ENCODE measurements at places on chromosomes 2 and 18. TPM values are rescaled to one million over a fixed set of nuclear protein-coding genes. Genes with fewer than 3 reads are reported as not detected.

SCN2A gene
- polyA plus RNA-seq = not detected

CWC22 gene
- 19.1 TPM for polyA plus RNA-seq

ERFE gene
- polyA plus RNA-seq = 8.2 TPM

GRCh38 chr2:176924909-176925534 lies 287.6 kb upstream of the HNRNPA3 start:
- DNase-seq = no peak

DNA sequence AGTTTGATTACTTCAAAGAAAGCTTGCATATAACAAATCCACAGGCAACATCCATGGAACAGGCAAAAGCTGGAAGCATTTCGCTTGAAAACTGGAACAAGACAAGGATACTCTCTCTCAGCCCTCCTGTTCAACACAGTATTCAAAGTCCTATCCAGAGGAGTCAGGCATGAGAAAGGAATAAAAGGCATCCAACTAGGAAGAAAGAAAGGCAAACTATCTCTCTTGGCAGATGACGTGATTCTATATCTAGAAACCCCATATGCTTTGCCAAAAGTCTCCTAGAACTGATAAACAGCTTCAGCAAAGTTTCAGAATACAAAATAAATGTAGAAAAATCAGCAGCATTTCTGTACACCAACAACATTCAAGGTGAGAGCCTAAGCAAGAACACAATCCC lies 34.1 kb upstream of the MC4R start:
- no peak for DNase-seq

- DNase-seq = no peak
Measured at GRCh38 chr2:21837168-21837960, 713.6 kb downstream of the TDRD15 start.

GRCh38 chr2:143345887-143346787 lies 216.9 kb downstream of the ARHGAP15 start:
- DNase-seq = no peak

DNA sequence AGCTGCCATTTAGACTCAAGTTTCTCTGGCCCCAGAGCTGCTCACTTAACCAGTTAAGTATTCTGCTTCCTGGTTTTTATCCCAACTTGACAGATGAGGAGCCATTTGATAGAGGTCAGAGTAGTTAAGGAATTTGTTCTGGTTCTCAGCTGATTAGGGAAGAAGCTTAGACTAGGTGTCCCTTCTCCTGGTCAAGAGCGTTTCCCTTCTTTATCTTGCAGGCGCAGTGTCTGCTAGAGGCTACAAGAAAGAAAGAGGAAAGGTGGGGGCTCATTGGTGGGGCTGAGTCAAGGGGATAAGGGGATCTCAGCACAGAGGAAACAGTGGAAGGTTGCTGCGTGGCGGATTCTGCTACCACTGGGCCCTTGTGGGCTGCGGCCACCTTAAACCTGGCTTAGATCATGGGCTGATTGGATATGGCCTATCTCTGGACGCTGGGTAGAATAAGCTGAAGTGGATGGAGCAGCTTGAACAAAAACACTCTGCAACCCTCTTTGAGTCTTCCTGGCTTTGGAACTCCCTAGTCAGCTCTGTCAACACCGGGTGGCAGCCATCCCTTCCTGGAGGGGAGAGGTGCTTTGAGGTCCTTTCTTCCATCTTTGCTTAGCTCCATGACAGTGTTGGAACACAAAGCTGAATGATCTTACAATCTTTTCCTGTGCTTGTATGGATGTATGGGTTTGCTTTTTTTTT lies 70.8 kb downstream of the QPCT start:
- DNase-seq = no peak

DNA sequence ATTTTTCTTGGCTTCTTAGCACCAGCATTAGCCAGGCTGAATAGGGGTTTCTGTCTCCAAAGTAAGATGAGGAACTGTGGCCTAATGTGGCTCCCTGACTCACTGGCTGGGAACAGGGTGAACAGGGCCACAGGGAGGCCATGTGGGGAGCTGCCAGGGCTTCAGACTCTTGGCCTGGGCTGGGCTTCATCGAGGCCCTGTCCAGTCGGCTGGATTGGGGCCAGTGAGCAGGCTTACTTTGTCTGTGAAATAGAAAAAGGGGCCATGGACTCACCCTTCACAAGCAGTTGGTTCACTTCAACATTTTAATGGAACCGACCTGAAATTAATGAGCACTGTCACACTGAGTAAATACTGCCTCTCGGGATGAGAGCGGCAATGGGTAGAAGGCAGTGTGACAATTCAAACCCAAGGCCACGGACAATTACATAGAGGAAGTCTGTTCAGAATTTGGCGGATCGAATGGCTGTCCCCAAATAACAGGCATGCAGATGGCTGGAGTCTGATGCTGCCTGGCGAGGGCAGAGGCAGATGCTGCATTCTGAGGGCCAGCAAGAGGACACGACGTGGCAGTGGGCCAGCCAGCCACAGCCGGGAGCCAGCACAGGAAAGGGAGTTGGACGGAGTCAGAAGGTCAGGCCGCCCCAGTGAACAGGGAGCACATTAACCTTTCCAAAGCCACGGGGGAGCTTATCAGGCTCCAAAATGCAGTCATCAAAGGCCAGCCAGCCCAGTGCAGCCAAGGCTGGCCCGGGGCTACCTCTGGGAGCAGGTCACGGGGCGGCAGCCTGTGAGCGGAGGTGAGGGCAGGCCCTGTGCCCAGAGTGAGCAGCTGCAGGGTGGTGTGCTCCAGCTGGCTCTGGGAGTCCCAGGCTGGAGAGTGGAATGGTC lies 146.6 kb upstream of the REV1 start:
- DNase-seq = no peak

GRCh38 chr2:230706053-230706521 lies 6.6 kb upstream of the CAB39 start:
- DNase-seq = no peak

GCG gene
- polyA plus RNA-seq = 37.7 TPM

CNDP2 gene
- polyA plus RNA-seq = 66.9 TPM

NT5DC4 gene
- polyA plus RNA-seq = not detected

DNA sequence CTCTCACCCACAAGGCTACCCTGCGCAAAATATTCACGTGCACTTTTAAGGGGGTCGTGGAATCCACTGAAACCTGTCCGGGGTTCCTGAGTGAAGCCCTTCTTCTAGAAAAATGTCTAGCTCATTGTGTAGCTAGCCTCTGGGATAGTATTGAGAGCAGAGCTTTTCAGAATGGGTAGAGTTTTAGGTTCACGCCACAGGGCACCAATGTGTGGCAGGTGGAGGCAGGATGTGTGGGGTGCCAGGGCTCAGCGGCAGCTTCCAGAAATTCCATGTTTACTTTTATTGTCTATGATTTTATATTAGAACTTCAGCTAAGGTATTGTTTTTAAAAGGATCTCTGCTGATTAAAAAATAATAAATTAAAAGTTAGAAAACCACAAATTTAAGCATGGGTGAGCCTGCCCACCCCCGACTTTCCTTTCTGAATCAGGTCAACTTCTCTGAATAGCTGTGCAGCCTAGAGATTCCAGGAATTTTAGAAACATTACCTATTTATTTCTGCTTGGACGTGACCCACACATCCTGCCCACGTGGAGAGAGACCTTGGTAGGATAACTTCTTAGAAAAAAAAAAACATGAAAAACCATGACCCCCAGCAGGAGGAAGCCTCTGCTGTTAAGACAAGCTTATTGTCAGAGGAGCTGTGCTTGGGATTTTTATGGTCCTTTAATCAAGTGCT lies 163.7 kb downstream of the CTIF start:
- DNase-seq = no peak

ADAM23 gene
- 18.3 TPM for polyA plus RNA-seq

MC2R gene
- polyA plus RNA-seq = 1.8 TPM

TUBA3D gene
- polyA plus RNA-seq = 0.48 TPM

DNA sequence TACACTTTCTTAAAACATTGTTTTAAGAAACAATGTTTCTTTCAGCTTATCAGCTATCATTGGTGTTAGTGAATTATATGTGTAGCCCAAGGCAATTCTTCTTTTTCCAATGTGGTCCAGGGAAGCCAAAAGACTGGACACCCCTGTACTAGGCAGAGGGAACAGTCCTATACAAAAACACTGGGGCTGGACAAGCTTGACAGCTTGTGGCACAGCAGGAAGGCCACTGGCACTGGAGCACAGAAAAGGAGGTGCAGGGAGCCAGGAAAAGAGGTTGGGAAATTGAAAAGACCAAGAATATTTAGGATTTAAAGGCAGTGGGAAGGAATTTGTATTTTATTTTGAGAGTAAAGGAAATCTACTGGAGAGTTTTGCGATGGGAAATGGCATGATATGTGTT lies 47.7 kb downstream of the SRD5A2 start:
- no peak for DNase-seq

GRCh38 chr2:160292225-160292624 lies 92.2 kb upstream of the ITGB6 start:
- no peak for DNase-seq

DNA sequence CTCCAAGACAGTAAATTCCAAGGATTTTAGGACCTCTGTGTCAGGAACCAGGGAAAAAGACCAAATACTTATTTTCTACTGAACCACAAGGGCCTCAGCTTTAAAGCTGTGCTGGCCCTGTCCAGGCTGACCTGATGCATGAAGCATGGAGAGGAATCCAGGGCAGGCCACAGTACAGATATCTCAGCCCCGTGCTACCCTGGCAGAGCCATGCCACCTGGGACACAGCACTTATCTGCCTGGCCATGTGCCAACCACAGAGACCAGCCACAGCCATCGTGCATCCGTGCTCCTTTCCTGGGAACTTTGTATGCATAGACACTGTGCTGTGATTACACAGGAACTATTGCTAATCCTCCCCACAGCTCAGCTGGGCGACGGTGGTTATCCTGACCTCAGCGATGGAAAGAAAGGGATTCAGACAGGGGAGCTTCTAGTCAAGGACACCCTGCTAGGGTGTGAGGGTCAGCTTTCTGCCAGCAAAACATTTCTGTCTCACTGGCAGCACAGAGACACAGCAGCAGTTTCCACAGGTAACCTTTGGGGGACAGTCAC lies 687.4 kb upstream of the ID2 start:
- DNase-seq = no peak

CLEC4F gene
- not detected for polyA plus RNA-seq

DNA sequence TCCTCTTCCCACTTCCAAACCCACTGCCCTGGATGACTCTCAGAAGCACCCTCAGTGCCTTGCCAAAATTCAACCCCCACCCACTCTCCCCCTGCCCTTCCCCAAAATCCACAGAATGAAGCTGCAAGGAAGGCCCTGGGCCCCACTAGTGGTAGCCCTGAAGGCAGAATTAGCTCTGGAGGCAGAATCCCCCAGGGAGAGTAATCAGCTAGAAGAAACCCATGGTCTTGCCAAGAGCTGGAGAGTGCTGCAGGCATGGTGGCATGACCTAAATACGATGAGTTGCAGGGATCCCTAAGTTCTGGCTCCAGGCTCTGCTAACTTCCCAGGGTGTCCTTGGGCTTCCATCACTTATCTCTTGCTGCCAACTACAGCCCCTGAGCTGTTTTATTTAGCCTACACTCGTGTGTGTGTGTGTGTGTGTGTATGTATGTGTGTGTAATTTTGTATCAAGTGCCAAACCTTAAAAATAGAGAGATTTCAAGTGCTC lies 7.9 kb downstream of the GAD1 start:
- no peak for DNase-seq

FAM110C gene
- 1.9 TPM for polyA plus RNA-seq

DNA sequence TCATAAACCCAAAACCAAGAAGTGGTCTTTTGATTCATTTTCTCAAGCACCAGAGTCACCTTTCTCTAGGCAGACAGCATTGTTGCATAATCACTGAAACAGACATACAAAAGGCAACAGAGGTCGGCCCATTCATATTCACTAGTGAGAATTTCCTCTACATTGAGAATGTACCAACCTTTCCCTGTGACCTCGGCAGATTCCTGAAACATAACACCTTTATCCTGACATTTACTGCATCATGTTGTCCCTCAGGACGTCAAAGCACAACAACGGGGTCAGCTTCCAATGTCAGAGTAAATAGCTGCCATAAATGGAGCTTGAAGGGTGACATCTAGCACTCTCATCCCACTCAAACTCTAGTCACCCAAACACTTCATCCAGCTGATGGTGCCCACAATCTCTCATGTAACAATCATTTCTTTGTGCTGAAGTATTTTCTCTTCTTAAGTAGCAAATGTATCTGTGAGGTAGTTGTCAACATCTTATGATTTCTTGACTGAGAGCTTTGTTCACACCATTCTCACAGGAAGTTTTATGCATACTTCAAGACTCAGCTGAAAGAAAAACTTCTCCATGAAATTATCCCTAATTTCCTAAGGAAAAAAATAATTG lies 802.6 kb upstream of the CHAC2 start:
- DNase-seq = no peak

AKAIN1 gene
- polyA plus RNA-seq = not detected

- no peak for DNase-seq
Measured at GRCh38 chr18:45839414-45840395, 14.2 kb downstream of the SIGLEC15 start.

DNA sequence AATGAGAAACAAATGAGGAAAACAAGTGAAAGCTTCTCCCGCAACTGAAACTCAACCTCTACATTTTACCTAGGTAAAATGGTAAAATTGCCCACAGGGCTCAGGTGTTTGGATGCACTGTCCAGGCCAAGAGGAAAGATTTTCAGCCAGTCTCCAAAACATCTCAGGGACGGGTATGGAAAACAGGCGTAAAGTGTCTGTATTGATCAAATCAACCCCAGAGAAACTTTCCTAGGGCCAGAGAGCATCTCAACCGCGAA lies 361 bp upstream of the HAT1 start:
- no peak for DNase-seq

DNA sequence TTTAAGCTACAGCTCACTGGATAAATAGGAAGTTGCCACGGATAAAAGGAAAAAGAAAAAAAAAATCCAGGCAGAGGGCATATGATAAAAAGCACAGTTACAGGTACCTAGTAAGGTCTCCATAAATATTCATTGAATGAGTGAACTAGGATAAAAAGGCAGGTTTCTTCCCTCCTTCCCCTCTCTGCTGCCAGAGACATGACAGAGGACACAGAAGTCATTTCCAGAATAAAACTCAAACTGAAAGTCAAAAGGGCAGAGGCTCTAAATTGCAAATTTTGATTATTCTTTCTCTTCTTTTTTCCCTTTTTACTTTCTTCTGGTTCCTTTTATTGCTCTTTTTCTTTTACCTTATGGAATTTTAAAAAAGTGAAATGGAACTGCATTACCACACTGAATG lies 7.7 kb downstream of the CD302 start:
- no peak for DNase-seq

DNA sequence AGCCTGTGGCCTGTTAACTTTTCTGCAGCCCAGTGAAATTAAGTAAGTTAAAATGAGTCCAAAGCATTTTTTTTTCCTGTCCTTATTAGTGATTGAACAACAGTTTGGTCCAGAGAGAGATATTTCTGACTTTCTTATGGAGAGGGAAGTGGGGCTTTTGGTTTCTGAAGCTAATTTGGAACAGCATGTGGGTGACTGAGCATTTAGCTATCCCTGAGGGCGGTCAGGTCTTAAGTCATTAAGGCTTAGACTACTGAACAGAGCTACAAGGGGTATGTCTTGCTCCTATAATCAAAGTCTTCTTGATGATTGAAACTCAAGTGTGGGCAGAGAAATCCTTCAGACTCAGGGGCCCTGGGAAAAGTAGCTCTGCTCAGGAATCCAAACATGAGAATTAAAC lies 14.0 kb downstream of the ARHGAP25 start:
- DNase-seq = no peak
